ENCODE measurements at places on chromosomes 7 and 10.

DNA sequence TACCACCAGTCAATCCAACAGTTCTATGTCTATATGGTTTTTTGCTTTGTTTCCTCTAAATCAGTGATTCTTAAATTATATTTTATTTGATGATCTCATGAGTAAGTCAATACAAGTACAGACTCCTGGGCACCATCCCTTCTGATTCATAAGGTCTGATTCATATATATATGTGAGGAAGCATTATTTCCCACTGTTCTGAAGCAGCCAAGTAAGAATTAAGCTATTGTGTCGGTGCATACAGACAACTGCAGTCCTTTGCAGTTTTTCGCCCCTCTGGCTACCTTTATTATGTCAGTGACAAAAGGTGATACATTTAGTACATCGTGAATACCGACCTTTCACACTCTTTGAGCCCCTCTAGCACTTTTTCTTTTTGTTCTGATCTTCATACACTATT lies 1079.6 kb upstream of the C7orf33 start:
- DNase-seq, result no peak

DNA sequence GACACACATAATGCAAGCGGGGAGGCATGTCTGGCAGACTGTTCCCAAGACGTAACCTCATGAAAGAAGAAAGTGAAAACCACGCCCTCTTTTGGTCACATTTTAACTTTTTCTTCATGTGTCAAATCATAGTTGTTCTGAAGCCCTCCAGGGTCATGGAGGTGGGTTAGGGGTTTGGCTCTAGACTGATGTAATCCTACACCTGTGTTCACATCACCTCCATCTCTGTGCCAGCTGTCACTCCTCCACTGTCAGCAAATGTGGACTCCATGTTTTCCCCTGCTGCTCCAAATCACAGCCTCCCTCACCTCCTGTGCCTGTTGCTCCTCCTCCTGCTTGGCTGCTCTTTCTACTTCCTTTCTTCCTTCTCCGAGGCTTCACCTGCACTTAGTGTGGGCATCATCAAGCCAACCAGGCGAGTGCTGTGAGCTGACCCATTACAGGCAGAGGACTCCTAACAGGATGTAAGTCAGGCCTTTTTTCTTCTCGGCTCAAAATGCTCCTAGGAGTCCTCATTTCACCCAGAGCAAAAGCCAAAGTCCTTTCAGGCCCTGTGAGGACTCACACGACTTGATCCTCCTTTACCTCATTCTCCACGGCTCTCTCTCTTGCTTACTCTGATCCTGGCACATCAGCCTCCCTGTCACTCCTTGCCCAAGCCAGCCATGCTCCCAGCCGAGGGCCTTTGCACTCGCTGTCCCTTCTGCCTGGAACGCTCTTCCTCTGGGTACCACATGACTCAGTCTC lies 66.4 kb upstream of the IFRD1 start:
- no peak for DNase-seq

GRCh38 chr7:66845379-66846095 lies 75.5 kb upstream of the TMEM248 start:
- no peak for DNase-seq

- no peak for DNase-seq
These were observed 11.5 kb downstream of the DRGX start for GRCh38 chr10:49384268-49384953.

DNA sequence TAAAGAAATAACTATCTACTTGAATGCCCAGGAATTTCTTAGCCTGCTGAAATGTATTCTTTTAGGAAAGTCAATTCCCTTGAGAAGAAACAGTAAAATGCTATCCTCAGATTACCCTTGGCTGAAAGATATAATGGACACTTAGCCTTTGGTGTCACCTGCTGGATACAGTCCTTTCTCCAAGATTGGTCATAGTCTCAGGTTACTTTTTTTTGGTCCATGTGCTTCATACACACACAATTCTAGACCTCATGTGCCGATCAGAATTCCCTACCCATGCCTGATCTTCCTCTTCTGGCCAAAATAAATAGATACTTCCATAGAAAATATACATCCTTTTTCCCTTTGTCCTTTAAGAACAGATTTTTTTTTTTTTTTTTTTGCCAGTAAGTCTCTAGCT lies 218.9 kb upstream of the PHYHIPL start:
- no peak for DNase-seq

- DNase-seq, result no peak
These were observed 41.9 kb upstream of the IL15RA start for GRCh38 chr10:6019010-6019782.

DNA sequence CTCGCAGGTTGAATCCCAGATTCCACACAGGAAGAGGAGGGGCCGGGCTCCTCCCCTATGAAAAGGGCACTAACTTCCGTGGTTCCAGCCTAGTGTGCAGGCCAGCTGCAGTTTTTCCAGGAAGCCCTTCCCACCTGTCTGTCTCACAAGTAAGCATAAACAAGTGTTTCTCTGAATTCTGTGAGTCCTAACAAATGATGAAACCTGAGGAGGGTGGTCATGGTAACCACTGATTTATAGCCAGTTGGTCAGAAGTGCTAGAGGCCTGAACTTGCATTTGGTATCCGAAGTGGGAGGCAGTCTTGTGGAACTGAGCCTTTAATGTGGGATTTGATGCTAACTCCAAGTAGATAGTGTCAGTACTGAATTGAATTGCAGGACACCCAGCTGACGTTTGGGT lies 54.7 kb upstream of the STEAP4 start:
- no peak for DNase-seq

DNA sequence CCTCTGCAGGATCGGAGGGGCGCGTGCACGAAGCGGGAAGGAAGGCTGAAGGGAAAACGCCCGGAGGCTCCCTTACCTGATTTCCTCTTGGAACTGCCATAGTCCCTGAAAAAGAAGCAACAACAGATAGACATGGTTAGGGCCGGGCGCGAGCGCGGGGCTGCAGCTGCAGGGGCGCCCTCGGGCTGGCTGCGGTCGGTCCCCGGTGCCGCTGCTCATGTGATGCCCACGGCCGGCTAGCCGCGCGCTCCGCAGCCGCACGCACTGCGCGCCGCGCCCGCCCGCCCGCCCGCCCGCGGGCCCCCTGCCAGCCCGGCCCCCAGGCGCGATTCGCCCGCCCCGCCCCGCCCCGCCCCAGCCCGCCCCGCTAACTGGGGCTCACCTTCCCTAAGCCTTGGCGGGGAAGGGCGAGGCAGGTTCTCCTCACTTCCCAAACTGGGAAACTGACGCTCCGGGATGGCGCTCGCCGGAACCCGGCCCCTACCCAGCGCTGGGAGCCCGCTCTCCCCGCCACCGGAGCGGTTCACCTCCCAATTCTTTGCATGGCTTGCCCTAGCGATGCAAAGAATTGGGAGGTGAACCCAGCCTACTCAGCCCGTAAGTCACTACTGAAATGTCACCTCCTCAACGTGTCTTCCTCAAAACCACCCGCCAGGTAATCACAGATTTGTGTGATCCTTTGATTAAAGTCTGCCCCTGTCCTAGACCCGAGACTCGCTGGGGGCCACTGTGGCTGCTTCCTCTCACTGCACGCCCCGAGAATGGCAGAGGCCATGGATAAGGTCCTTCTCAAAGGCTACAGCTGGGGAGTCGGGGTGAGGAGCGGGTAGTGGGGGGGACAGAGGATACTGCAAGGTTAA lies 162.2 kb downstream of the SH3PXD2A start:
- no peak for DNase-seq

GRCh38 chr7:100087055-100087750 lies 1.6 kb upstream of the COPS6 start:
- no peak for DNase-seq

GRCh38 chr10:76026905-76027304 lies 595.5 kb downstream of the LRMDA start:
- no peak for DNase-seq
